Stimulated activated CD8-positive, alpha-beta memory T cell treated with anti-CD3 and anti-CD28 coated beads, Interleukin-4, amount 100 ng/mL, for 4 hours (primary cell): ENCODE measurements at places on chromosomes 4 and X.

DNA sequence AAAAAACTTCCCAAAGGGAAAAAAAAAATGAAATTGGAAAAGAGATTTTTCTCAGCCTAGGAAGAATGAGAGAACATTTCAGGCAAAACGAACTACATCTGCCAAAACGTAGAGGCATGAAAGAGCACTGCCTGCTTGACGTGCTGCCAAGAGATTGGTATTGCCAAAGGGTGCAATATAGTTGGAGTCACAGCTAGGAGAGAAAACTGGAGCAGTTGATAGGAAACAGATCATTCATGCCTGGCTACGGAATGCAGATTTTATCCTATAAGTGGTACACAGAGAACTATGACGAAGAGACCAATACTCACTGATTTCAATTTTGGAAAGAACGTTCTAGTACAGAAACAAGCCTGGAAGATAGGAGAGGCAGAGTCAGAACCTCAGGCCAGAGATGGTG lies 68.4 kb upstream of the IQCM start:
- no peak for DNase-seq

- DNase-seq: no peak
Observed at GRCh38 chrX:64885850-64886249, 90.4 kb downstream of the ZC4H2 start.

DNA sequence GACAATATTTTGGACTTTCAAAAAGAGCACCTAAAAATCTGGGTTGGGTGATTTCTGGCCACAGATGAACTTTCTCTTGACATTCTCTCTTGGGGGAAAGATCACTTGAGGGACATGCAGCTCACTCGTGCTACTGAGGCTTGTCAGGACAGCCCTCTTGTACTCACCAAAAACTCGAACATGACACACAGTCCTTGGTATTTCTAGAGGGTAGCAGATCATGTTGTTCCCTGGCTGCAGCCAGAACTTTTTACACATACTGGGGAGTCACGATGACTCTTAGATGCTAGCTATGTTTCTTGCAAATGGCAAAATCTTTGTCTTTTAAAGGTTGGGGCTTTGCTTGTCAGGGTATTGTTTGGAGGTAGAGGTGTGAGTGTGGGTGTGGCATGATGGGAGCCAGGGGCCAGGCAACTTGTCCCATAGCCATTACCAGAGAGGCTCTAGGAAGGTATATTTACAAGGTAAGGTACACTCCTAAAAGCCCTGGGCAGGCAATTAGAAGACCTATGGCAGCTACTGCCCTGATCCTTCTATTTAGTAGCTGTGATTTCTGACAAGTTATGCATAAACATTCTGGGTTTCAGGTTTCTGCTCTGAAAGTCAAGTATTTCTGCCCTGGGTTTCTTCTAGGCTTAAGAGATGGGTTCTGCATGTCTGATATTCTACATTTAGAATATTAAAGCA lies 241.7 kb upstream of the TLL1 start:
- DNase-seq: no peak

DNA sequence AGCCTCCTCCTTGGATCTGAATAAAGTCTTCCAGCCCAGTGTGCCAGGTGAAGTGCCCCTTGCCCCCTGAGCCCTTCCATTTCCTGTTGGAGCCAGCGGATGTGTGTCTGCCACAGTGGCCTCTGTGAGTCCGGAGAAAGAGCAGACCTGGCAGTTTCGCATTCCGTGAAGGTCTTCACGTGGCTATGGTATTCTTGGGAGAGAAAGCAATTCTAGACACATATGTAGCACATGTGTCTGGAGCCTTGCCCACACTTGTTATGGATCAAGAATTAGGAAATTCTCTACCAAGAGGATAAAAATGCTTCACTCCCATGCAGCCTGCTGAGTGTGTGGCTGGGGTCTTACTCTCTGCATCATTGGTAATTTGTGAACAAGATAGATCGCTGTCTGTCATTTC lies 130.9 kb downstream of the REPS2 start:
- no peak for DNase-seq

- DNase-seq: no peak
Observed at GRCh38 chr4:95979961-95980876, 140.3 kb downstream of the PDHA2 start.

DNA sequence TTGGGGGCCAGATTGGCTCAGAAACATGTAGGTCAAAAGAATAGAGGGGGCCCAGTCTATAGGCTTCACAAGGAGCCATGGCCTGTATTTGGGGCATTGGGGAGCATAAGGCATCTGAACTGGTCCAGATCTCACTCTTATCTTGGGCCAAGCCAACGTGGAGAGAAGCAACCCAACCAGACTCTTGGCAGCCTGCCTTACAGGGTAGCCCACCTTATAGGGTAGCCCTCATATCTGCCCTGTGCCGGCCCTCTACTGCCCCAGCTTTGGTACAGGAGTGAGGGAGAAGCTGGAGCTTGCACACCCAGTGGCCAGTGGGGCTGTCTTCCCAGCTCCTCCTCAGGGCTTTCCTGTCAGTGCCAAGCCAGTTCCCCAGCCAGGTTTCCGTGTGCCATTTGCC lies 142.2 kb downstream of the AMMECR1 start:
- DNase-seq: no peak

DNA sequence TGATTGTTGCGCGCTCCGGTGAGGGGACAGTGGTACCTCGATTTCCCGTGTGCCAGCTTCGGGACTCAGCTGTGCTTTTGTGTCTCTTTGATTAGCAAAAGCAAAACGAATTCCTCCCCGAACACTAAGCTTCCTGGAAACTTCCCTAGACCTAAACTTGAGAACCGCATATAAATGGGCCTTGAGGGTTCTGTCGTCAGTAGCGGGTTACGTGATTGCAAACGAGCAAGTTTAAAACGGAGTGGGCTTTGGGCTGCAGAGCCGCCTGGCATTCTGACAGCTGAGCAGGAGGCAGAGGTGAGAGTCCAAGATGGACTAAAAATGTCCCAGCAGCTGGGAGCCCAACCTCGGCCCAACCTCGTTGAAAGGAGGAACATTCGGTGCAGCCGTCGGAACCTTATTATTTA lies 1.2 kb upstream of the TAPT1 start:
- no peak for DNase-seq

GRCh38 chr4:3679851-3680311 lies 86.3 kb upstream of the ADRA2C start:
- DNase-seq: no peak

DNA sequence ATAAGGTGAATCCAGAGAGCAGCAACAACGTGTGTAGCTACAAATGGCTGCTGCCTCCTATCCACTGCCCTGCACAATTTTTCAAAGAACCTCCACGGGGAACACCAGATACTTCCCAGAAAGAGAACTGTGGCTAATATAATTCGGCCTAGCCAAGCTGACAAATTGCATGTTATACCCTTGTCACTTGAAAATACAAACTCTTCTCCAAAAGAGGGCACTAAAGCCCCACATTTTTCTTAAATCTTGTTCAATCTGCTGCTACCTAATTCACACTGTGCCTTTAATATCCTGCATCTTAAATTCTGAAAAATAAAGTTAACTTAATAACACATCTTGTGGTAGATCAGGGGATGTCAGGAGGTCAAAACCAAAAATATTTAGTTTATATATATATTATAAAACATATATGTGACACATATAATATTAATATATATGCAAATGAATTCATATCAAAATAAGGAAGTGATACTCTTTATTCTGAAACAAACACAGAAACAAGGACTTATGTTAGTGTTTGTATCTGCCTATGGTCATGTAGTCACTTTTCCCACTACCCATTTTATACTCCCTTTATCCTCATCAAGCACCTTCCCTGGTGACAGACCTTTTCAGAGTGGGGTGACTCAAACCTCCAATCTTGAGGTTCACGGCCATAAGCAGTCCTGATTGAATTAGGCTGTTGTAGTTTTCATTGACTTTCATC lies 24.1 kb downstream of the CT45A1 start:
- no peak for DNase-seq

- DNase-seq: no peak
Observed at GRCh38 chrX:140697618-140698017, 11.9 kb upstream of the LINC00632 start.

DNA sequence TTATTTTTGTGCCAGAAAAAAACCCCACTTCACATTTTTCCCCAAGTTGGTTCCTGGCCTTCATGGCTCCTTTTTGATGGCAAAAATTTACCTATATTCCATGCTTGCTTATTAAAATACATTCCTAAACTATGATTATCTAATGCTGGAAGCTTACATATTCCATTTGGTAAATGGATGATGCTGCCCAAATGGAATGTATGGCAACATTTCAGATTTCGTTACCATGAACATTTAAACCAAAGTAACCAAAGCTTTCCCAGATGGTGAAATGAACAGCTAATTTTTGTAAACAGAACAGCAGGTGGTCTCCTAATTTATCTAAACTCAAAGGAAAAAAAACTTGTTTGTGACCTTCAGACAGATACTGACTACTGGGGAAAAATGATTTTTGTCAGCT lies 110.8 kb upstream of the TEX13A start:
- no peak for DNase-seq
